ENCODE measurements at places on chromosomes 2 and 18.

- DNase-seq, result peak; percentile 51
These were observed 502 bp downstream of the MERTK start for GRCh38 chr2:111898703-111899514.

DNA sequence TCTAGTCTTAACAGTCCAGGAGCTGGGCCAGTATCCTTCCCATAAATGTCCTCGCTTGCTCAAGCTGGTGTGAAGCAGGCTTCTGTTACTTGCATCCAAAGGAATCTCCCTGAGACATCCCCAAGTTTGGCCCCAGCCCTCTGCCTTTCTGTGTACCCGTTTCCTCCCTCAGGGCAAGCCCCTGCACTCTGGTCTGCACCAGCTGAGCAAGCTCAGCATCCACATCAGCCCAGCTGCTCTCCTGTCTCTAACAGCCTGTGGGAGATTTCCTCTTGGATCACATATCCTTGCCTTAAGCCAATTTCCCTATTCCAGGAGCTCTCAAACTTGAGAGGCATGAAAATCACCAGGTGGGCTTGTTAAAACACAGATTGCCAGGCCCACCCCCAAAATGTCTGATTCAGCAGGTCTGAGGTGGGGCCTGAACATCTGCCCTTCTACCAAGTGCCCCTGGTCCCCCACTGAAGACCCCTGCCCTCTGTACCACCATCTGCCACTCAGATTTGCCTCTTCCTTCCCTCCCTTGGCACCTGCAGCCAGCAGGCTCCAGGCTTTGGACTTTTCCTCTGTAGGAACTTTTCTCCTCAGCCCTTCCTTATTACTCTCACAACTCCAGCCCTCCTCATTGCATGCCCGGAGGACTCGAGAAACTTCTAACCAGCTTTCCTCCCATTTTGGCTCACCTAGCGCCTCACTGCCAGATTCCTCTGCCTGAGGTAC, 32.1 kb downstream of the REEP1 start:
- no peak for DNase-seq

DNA sequence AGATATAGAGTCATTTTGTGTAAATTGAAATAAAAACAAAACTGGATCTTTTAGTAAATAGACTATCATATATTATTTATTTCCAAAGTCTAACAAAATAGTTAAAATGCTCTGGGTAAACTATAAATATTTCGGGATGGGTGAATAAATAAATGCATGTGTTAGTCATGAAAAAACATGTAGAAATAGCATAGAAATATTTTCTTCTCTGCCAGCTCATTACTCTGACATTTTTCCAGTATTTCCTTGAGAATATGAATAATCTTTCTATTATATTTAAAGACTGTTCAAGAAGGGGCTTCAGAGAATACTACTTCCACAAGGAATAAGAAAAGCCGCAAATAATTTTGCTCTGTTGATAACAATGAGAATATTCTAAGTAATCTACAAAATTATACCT, 880.4 kb downstream of the TRIB2 start:
- DNase-seq, result no peak

DNA sequence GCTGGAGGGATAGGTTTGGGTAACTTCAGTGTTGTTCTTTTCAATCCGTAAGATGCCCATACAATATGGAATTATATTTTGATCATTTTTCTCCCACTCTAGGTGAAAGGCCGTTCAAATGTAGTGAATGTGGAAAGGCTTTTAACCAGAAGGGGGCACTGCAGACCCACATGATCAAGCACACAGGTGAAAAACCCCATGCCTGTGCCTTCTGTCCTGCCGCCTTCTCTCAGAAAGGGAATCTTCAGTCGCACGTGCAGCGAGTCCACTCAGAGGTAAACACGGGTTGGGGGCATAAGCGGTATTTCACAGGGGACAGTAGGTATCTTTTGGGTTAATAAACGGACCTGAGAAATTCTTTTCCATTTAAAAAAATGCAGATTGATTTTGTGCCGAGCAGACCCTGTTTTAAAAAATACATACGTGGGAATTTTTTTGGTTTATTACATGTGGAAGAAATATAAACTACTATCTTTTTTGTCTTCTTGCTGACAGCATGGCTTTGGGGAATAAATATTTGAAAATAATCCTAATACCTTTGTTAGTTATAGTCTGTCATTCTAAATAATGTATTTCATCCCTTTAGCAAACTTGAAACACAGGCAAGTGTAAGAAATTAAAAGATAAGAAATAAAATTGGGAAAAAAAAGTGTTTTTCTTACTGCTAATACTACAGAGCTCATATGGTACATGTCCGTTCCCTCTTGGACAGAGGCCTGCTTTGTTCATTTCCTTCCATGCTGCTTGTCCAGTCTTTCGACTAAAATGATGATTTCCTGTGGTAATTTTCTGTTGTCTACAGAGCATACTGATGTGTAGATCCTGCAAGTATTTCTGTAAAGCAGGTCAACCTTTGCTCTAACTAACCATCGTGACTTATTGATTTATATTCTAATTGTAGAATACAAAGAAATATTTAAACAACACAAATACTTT, 53.3 kb downstream of the ZNF236 start:
- DNase-seq, result peak; percentile 90

DNA sequence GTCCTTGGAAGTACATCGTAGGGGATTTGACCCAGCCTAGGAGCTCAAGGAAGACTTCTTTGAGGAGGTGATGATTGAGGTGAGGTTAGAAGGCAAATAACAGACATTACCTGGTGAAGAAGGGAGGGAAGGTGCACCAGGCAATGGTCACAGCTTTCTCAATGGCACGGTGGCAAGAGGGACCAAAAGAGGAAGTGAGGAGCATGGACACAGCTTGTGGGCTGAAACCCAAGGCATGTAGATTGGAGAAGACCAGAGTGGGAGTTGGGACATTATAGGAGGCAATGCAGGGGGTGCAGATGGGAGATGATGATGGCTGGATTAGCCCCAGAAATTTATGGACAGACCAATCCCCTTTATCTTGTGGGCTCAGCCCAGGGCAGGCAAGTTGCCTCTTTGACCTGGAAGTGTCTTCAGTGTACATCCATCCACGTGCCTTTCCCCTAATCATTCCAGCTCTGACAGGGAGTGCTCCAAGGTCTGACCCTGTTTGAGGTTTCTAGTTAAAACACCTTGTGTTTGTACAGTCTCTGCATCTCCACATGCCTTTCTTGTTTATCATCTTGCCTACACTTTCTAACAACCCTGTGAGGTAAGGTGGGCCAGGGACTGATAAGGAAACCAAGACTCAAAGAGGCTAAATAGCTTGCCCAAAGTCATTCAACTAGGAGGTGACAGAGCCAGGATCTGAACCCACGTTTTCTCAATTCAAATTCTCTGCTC, 59.1 kb downstream of the NRP2 start:
- no peak for DNase-seq

DNA sequence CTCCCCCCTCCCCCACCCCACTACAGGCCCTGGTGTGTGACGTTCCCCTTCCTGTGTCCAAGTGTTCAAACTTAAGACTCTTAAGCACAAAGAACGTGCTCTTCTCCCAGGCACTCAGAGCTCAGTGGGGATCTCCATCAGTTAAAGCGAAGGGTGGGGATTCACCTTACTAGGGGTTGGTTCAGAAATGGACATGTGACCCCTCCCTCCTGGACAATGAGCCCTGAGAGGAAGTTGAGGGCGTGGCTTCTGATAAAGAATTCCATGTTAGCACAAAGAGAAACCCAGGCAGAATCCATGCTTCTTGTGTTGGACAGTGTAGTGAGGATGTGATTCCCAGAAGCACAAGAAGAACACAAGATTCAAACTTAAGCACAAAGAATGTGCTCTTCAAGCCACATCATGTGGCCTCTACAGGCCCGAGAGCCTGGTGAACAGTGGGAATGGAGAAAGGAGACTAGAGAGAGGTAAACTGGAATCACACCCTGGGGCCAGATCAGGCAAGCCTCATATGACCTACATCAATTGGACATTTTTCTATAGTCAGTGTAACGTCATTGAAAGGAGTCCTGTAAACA, 78.1 kb upstream of the TTC39C start:
- DNase-seq, result peak; percentile 23

DNA sequence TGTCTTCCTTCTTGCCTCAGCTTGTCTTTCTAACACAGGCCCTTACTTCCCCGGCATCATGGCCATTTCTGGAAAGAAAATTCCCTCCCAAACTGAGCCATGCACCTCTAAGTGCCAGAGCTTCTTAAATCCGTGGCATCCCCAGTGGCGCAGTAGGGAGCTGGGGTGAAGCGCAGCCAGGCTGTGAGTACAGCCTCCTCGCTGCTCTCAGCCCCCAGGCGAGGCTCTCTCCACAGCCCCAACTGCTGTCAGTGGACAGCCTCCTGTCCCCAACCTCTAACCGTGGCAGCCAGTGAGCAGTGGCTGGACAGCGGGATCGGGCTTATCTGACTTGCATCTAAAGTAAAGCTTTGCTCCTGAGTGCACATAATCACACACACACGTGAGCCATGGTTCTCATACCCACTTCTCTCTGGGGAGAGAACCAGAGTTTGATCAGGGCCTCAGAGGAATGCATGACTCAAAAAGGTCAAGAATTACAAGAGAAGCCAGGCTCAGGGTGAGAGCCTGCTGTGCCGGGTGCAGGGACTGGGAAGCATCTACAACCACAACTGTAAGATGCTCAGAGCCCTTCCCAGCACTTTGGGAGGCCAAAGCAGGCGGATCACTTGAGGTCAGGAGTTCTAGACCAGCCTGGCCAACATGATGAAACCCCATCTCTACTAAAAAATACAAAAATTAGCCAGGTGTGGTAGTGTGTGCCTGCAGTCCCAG, 50.7 kb downstream of the SFXN5 start:
- DNase-seq, result no peak

DNA sequence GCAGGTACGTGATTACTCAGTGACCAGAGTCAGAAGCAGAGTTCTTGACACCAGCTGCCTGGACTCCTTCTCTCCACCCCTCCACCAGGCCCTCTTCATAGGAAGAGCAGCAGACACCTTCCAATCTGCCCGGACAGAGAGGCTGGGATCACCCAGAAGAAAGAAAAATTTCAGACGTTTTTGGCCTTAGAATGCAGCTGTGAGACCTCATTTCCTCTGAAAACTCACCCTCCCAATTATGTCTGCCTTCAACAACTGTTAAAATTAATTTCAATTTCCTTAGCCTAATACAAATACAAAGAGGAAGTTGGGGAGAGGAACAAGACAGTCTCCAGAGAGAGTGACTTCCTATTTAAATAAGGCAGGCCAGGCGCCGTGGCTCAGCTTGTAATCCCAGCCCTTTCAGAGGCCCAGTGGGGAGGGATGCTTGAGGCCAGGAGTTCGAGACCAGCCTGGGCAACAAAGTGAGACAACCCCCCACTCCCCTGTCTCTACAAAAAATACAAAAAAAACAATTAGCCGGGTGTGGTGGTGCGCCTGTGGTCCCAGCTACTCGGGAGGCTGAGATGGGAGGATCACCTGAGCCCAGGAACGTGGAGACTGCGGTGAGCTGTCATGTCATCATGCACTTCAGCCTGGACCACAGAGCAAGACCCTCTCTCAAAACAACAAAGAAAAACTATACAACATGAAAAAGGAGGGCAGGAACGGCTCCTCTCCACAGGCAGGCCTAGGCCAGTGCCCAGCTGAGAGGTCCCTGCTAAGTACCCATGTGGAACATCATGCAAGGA, 1.6 kb downstream of the SLC66A2 start:
- no peak for DNase-seq

DNA sequence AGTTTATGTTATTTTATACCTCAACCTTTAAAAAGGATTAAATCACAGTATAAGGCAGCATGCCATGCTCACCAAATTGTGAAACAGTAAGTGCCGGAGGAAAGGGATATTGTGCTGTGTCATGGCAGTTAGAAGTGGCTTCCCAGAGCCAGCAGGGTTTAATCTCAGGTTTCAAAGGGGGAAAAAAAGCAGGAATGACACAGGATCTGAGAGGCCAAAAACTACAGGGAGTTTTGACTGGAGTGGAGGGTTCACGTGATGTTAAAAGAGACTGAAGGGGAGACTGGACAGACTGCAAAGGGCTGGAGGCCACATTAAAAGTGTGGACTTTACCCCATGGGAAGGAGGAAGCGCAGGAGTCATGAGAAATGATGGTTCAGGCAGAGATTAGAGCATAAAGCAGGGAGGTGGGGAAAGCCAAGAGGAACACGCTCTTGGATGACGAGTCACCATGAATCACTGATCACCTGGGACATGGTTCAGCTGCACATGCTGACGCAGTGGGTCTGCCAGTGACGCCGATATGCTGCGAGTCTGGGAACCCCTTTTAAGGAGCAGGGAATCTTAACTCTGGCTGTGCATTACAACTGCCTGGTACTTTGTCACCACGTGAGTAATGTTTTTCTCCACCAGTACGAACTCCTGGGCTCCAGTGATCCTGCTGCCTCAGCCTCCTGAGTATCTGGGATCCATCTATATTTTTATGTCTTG, 6.1 kb downstream of the CHMP1B start:
- DNase-seq, result no peak

GRCh38 chr2:190804182-190804795, 76.3 kb upstream of the GLS start:
- no peak for DNase-seq

DNA sequence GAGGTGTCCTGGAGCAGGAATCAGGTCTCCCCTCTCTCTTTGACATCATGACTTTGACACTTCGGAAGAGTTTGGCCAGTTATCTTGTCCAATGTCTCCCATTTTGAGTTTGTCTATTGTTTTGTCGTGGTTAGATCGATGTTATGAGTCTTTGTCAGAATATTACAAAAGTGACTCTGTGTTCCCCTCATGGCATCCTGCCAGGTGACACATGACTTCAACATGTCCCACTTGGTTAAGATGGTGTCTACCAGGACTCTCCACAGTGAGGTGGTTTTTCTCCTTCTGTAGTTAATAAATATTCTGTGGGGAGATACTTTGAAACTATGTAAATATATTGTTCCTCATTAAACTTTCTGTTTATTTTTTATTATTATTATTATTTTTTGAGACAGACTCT, 76.6 kb upstream of the BZW1 start:
- no peak for DNase-seq

- no peak for DNase-seq
These were observed 96.1 kb downstream of the PIEZO2 start for GRCh38 chr18:11053293-11053692.

GRCh38 chr2:122939796-122940195, 1085.3 kb upstream of the CNTNAP5 start:
- DNase-seq, result no peak

GRCh38 chr2:182666674-182667314, 49.3 kb upstream of the DNAJC10 start:
- DNase-seq, result peak; percentile 38

DNA sequence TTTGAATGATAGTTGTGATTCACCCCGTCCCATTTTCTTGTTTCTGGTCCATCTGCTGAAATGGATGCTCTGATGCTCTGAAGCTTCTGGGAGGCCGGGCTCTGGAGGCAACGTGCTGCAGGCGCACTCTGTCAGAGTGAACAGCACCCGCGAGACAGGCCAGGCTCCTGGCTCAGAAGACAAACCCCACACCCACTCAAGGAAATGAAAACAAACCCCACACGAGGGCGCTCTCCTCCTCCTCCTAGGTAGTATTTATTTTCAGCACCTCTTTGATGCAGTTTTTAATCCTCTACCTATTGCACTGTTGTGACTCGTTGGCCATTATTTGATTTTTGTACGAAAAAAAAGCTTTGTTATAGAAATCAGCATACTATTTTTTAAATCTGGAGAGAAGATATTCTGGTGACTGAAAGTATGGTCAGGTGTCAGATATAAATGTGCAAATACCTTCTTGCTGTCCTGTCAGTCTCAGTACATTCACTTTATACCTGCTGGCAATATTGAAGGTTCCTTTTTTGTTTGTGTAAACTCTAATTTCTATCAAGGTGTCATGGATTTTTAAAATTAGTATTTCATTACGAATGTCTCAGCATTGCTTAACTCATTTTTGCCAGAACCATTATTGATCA, 10.3 kb upstream of the CHST10 start:
- peak; percentile 66 for DNase-seq

All from NCI-H146 (cell line).